NCI-H2227 treated with DMSO at 0.1 percent for 48 hours (cell line): ENCODE measurements at places on chromosomes 4 and X.

- DNase-seq, result no peak
These were observed 12.4 kb downstream of the PHKA2 start for GRCh38 chrX:18971506-18971905.

- DNase-seq, result peak; percentile 78
These were observed at the start of gene CRMP1 for GRCh38 chr4:5893004-5893580. TSS of gene CRMP1 (minus strand) at chr4:5893086. CDS start at chr4:5892969, 117 bp downstream.

- no peak for DNase-seq
These were observed 84.9 kb downstream of the MAML3 start for GRCh38 chr4:140069066-140069465.

- no peak for DNase-seq
These were observed 5.7 kb downstream of the CHST7 start for GRCh38 chrX:46579250-46579649.

- DNase-seq, result no peak
These were observed 14.7 kb upstream of the PDE6B start for GRCh38 chr4:610411-611261.

- no peak for DNase-seq
These were observed 14.0 kb downstream of the TAPT1 start for GRCh38 chr4:16212138-16212782.

DNA sequence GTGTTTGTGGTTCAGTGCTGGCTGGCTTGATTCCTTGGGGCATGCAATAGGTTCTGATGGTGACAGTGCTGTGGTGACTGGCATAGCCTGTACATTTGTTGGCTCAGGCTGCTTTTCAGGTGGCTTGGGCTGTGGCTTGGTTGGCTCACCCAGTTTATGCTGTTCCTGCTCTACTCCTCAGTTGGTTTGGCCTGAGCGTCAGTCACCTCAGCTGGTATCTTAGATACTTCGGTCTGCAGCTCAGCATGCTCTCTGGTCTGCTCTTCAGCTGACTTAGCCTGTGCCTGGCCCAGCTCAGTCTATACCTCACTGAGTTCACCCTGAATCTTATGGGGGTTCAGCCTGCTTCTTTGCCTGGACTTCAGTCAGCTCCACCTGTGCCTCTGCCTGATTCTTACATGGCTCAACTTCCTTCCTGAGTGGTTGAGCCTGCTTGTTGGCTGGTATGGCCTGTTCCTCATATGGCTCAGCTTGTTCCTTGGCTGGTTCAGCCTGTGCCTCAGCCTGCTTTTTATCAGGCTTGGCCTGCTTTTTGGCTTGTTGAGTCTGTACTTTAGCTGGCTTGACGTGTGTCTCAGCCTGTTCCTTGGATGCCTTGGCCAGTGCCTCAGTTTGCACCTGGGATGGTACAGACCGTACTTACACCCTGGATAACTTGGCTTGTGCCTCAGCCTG is 170.6 kb downstream of the MSN start:
- no peak for DNase-seq

GRCh38 chr4:17448689-17449088 is 63.2 kb downstream of the QDPR start:
- no peak for DNase-seq

DNA sequence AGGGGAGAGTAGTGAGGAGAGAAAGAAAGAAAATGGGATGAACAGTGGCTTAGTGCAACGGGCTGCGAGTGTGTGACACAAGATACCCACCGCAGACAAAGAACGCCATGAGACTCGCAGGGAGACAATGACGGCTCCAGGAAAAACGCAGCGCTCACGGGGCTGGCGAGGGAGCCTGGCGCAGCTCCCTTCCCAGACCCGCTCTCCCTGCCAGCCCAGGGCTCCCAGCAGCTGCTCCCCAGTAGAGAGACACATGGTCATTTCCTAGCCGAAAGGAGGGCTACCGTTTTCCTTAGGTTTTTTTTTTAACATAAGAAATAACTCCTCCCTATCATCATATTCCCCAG is 149.5 kb downstream of the MAML3 start:
- DNase-seq, result peak; percentile 32
